ENCODE measurements at places on chromosomes 6 and 20.
A peak's percentile ranks its signal among the peaks of the same experiment; 100 is the strongest.

DNA sequence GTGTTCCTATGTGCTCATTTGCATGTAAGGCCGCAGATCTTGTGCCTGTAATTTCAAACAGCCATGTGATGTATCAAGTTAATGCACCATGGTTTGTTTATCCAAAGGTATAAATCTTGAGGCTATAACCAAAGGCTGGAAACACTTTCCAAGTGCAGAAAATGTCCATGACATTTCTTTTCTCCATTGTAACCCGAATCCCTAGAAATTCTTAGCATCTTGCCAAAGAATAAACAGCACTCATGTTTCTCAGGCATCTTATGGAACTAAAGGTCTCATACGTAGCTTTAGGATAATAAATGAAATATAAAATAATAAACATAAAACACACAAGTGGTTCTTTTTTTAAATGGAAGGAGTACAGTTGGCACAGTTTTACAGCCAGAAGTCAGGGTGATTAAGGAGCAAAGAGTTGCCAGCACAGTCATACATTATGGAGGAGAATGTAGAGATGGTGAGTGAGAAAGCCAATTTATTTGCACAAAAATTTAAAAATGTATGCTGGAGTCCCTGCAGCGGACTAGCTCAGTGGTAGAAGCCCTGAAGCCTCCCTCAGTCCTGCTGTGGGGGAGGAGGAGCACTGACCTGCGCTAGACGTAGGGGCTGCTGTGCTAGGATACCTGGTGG, 18.0 kb downstream of the CDH26 start:
- DNase-seq, result no peak

DNA sequence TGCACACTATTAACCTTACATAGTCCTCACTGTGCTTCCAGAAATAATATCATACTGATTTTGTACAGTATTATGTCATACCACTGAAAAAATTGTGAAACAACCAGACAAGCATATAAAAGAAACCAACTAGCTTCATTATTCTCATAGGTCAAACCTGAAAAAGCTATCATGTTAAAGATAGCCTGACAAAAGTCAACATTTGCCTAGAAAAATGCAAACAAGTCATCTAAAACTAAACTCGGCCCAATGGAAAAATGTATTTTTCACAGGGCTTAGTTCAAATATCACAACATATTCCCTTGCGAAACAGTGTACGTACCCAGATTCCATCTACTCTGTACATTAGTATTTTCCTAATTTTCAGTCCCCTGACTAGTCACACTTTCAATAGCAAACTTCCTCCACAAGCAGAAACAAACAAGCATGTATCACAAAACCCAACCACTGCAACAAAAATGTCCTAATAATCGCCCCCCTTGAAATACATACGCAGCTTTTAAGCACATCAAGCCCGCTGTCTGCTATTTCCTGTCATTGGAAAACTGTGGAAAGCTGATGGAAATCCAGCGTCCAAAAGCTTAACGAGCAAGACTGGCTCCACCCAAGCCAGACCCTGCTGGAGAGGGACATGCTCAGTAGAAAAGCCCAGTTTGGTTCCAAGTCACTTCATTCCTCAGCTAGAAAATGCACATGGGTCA, 93.1 kb downstream of the EPB41L2 start:
- DNase-seq, result no peak

GRCh38 chr20:53804920-53805894, 211.6 kb upstream of the ZNF217 start:
- no peak for DNase-seq

GRCh38 chr6:32952817-32953739, at the start of gene HLA-DMA:
Gene HLA-DMA, minus strand, starts transcription at chr6:32953097. Its CDS starts 61 bp downstream, at chr6:32953036.
- peak; percentile 90 for DNase-seq

DNA sequence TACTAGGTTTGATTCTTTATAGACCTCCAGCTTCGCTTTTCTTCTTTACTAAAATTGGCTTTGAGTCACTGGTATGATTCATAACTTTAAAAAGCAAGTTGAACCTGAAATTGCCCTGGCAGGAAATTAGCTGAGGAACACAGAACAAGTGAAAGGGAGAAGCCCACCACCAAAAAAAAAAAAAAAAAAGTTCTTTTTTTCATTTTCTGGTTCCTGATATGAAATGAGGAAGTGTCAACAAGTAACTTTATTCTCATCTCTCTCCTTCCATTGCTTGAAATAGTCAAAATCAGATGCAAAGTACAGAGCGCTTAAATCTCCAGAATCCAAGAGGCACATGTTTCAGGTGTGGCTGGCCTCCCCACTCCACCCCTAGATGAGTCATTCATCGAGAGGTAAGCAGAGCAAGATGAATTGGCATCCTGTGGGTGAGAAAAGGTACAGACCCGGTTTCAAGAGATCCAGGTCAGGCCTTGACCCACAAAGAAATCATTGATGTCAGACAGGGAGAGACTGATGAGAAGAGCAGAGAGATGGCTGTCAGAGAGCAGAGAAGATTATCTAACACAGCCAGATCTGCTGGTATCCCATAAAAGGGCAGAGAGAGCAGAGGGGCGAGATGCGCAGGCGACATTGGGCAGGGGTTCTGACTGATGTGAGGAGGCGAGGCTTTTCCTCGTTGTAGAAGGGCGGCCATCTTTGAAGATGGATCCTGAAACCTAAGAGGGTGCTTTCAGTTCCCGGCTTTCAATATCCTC, 54.8 kb upstream of the MBOAT1 start:
- DNase-seq, result no peak

DNA sequence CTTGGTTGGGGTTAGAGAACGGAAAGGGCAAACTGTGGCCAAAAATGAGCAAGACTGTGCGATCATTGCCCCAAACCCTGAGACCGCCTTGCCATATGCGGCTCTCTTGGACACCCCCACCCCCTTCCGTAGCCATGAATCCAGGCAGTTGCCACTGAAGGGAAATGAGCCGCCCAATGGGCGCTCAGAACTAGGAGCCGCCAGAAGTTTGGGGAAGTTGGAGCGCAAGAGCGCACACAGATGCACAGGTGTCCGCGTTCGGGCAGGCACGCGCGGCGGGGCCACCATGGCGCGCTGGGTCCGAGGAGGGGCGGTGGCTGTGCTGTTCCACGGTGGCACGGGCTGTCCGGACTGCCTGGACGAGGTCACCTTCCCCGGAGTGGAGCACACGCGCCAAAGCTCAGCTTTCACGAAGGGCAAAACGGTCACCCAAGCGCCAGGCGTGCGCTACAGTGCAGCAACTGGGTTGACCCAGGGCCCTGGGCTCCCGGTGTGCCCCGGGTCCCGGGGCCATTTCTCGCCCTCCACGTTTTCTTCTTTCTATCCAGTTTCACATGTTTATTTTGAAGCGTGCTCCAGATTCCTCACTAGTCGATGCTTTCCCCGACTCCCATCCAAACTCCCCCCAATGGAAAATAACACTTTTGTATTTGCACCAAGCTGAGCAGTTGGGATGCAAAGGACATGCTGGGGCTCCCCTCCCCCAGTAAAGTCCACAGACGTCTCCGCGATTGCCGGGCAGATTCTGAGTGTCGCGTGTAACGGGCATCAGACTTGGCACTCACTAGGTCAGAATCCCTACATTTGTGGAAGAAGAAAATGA, 906 bp upstream of the PDE10A start:
- DNase-seq, result no peak

DNA sequence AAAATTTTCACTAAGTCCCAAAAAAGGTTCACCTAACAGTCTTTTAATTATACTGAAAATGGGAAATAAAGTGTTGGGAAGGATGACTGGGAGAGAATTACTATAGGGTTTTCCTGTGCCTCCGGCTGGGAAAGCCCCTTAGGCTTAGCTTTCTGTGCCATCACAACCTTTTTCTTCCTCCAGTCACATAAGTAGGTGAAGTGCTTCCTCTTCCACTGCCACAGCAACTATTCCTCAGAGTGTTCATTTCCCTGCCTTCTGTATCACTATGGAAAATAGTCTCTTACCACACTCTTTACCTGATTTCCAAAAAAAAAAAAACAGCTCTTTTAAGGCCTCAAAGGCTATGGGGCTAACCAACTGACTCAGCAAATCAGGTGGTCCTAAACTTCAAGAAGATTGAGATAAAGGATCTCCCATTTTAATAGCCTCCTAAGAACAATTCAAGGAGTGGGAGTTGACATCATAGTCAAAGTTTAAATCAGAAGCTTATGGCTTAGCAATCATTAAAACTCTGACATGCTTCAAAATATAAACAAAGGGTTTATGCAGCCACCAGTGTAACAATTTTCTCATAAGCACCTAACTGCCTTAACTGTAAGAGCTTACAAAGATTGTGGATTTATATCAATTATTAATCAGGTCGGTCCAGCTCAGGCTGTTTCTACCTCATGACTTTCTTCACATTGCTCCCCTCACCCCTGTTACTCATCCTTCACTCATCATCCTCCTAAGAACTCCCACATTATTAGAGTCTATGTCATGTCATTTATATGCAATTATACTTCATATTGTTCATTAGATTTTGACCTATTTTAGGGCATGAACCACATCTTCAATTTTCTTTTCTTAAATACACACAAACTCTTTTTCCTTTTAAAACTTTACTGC, 95.3 kb downstream of the RNGTT start:
- DNase-seq, result no peak

DNA sequence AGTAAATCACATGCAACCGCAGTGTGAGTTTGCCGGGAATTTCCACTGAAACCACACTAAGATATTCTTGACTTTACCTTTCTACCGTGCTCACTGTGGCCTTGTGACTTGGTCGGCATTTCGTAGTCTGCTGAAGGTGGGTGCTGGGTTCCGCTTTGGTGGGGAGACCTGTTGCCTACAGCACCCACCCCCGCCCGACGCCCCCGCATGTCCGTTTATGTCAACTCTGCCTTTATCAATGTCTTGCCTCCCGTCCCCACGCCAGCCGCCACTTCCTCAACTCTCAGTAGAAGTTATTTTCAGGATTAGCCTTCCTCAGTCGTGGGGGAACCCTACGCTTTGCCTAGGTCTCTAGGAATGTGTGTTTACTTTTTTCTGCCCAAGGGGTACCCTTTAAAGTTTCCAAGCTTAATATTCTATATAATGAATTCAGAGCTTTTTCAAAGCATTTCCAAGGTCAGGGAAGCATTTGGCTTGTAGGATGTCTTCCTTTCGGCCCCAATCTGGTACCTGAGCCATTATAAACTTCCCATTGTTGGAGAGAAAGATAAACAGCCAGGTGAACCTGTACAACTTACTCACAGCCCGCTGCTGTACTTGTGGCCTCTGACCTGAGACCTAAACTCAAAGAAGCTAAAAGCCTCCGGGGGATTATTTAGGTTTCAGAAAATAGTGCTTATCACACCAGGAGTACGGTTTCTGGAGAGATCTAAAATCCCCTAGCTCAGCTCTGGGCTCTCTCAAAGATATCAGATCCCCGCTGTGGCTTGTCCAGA, 54.2 kb downstream of the TBC1D7 start:
- no peak for DNase-seq

- DNase-seq, result no peak
These were observed 19.8 kb downstream of the SUMO4 start for GRCh38 chr6:149419696-149420404.

- no peak for DNase-seq
These were observed 17.3 kb downstream of the NCOA7 start for GRCh38 chr6:125808060-125808459.

GRCh38 chr20:52025938-52026337, 165.6 kb downstream of the ZFP64 start:
- DNase-seq, result no peak

DNA sequence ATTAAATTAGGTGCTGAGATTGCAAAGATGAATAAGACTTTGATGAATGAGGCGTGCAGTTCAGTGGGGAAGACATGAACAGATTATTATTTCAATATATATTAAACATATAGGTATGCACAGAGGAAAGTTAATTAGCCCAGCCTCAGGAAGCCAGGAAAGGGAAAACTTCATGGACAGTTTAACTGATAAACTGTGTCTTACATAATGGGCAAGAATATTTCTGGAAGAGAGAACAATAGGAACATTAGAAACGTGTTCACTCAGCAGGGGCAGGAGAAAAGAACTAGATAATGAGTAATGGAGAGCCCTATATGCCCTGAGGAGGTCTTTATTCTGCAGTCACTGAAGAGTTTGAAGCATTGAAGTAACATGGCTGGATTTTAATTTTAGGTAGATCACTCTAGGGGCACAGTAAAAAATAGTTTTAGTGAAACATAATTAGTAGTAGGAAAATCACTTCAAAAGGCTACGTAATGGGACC, 23.6 kb downstream of the CEP57L1 start:
- DNase-seq, result no peak

- no peak for DNase-seq
These were observed 83.2 kb upstream of the TBX18 start for GRCh38 chr6:84847390-84848160.

GRCh38 chr20:35994994-35995453, 26.6 kb downstream of the CNBD2 start:
- peak; percentile 87 for DNase-seq

- DNase-seq, result no peak
These were observed 68.4 kb downstream of the ATG5 start for GRCh38 chr6:106257195-106257594.

DNA sequence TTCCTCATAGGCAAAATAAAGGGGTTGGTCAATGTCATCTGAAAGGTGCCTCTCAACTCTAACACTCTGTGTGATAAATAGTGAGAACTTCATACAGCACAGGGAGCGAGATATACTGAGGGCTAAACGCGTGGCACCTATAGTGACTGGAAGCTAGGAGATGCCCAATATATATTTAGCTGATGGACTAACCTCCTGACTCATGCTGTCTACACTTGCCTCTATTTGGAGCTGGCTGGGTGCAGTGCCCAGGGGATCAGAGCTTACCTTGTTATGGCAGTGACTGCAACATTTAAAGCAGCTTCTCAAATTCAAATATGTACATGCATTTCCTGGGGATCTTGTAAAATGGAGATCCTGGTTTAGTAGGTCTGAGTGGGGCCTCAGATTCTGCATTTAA, 111.6 kb upstream of the PLN start:
- no peak for DNase-seq

- DNase-seq, result no peak
These were observed 64.2 kb downstream of the YTHDF1 start for GRCh38 chr20:63151554-63152321.

Measured in suprapubic skin (tissue), 4 donors.